ENCODE measurements at places on chromosomes 2 and 18. TPM values are rescaled to one million over a fixed set of nuclear protein-coding genes. Genes with fewer than 3 reads are reported as not detected.

Gene SPEG
- 3.7 TPM for total RNA-seq

Gene B3GNT7
- not detected for total RNA-seq

Gene IL1F10
- total RNA-seq, result not detected

Gene RBM44
- total RNA-seq, result not detected

Gene NAGK
- total RNA-seq, result 43.0 TPM

Gene OR6B2
- total RNA-seq, result not detected

Gene PCARE
- total RNA-seq, result not detected

Gene IL18R1
- 2.8 TPM for total RNA-seq

Gene GAREM2
- total RNA-seq, result not detected

Gene IL36G
- not detected for total RNA-seq

Gene LOXHD1
- not detected for total RNA-seq

Gene LHCGR
- not detected for total RNA-seq

Gene ITGB6
- total RNA-seq, result not detected

Gene EFEMP1
- total RNA-seq, result 2.0 TPM

Gene TXNDC2
- total RNA-seq, result 0.29 TPM

Gene METTL21A
- 20.8 TPM for total RNA-seq

Gene PREB
- total RNA-seq, result 51.9 TPM

Gene MAP3K19
- total RNA-seq, result not detected

Gene NDUFV2
- total RNA-seq, result 236 TPM

Gene SGPP2
- not detected for total RNA-seq

Gene ELOA2
- total RNA-seq, result not detected

Gene TEX44
- total RNA-seq, result not detected

Gene EFR3B
- total RNA-seq, result 0.19 TPM

Gene UGT1A4
- total RNA-seq, result 0.04 TPM

Gene RNF152
- total RNA-seq, result 4.8 TPM

Gene CD302
- total RNA-seq, result 9.4 TPM

Gene TMEM200C
- total RNA-seq, result 0.35 TPM

Gene SMYD1
- not detected for total RNA-seq

Gene LYG1
- total RNA-seq, result 0.12 TPM

Gene RNF125
- 0.29 TPM for total RNA-seq

Gene SNORC
- total RNA-seq, result 0.25 TPM

Gene CD8B2
- not detected for total RNA-seq

Gene GREB1L
- 2.7 TPM for total RNA-seq

Gene HSPD1
- total RNA-seq, result 364 TPM

Gene MC2R
- total RNA-seq, result not detected

Gene STON1
- total RNA-seq, result 6.1 TPM

Gene ANKRD30BL
- total RNA-seq, result not detected

Gene CELF4
- total RNA-seq, result not detected

Gene CFAP65
- not detected for total RNA-seq

Gene OSBPL6
- 10.1 TPM for total RNA-seq

Gene UGT1A10
- total RNA-seq, result not detected

Gene CXCR4
- total RNA-seq, result 0.06 TPM

Gene IFIH1
- 18.6 TPM for total RNA-seq

Gene TCF7L1
- 0.17 TPM for total RNA-seq

Gene SLC11A1
- total RNA-seq, result 0.10 TPM

Gene CCDC74B
- total RNA-seq, result 49.5 TPM

Gene VWA3B
- not detected for total RNA-seq

Gene PSMA8
- not detected for total RNA-seq

Gene MAP2
- total RNA-seq, result 5.3 TPM

Gene L3MBTL4
- 2.4 TPM for total RNA-seq

Gene CCL20
- total RNA-seq, result not detected

Gene LYPD6B
- 112 TPM for total RNA-seq

Gene MSTN
- total RNA-seq, result not detected

Gene CNRIP1
- total RNA-seq, result 32.6 TPM

Gene RAB6C
- total RNA-seq, result not detected

Gene LBX2
- total RNA-seq, result 0.97 TPM

Gene HAAO
- not detected for total RNA-seq

Gene COL6A3
- total RNA-seq, result 202 TPM

Gene NMUR1
- not detected for total RNA-seq

Gene LYG2
- total RNA-seq, result not detected
